ENCODE measurements at places on chromosomes 7 and 10.

- no peak for DNase-seq
Observed at GRCh38 chr10:2920637-2921036, 146.7 kb upstream of the PFKP start.

GRCh38 chr7:110386913-110387312 lies 704.0 kb upstream of the LRRN3 start:
- no peak for DNase-seq

GRCh38 chr7:87404674-87405073 lies 59.2 kb downstream of the CROT start:
- DNase-seq, result no peak

DNA sequence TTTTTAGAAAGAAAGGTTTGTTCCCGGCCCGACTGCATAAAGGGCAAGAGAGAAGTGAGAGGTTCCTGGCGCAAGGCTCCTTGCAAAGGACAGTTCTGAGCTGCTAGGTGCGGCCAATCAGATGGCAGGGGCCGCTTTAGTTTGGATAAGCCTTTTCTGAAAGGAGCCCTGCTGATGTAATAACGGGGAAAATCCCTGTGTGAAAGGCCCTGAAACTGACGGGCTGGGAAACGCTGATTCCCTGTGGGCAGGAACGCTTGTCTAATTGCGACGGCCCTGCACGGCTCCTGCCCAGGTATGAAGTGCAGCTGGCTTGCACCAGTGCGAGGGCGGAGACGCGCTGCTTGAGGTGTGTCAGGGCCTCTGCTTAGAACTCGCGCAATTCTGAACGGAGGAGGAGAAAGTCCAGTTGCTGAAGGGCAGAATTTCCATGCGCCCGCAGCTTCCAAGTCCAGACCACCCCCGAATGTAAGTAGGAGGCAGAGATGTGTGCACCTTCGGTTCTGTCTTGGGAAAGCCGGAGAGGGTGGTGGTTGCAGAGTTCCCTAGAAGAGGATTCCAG lies 30.5 kb downstream of the TACC2 start:
- no peak for DNase-seq

GRCh38 chr7:154931906-154932305 lies 71.0 kb downstream of the PAXIP1 start:
- DNase-seq, result no peak

DNA sequence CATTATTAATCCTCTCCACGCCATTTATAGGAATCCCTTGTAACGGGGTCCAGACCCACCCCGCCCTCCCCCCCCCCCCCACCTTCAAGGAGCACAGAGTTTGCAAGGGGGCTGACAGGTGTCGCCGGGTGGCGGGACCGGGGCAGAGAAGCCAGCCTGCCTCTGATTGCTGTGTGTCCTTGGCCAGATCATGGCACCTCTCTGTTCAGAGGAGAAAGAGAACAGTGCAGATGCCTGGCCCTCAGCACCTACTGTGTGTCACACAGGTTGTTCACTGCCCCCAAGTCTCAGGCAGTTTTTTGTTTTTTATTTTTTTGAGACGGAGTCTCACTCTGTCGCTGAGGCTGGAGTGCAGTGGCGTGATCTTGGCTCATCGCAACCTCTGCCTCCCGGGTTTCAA lies 5.4 kb upstream of the MICALL2 start:
- no peak for DNase-seq
